ENCODE measurements at places on chromosomes 3 and 15.

DNA sequence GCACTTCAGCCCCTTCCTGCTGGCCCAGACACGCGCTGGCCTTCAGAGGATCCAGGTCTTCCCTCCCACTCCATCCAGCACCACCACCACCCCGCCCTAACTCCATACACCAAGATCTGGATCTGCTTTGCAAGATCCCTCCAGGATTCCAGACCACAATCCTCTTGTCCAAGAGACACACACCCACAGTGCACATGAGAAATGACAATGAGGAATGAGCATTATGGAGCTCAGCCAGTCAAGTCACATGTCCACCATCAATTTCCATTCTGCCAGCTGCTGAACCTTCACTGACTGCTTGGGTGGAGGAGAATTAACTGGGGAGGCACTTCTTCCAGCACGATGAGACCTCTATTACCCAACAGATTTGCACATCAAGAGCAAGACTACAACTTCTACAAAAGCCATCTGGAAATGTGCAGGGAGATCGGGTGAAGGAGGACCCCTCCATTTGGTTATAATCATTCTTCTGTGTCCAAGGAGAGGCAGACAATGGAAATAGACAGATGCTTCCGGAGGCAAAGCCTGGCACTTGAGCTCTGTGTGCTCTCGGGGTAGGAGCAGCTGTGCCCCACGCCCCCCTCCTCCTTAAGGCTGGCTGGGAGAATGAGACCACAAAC is 12.3 kb upstream of the SPATA12 start:
- no peak for DNase-seq

DNA sequence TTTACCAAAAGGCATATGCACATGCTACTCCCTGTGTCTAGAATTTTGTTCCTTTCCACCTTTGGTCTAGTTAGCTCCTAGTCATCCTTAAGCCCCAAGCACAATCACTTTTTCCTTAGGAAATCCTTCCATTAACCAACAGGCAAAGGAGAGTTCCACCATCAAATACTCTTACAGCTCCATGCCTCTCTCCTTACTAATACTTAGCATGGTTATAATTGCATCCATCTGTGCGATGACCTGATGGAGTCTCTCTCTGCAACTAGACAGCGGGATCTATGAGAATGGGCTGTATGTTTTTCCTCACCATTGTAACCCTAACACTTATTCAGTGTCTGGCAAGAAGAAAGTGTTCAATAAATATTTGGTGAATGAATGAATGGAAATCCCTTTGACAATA is 69.3 kb upstream of the SMAD3 start:
- no peak for DNase-seq

DNA sequence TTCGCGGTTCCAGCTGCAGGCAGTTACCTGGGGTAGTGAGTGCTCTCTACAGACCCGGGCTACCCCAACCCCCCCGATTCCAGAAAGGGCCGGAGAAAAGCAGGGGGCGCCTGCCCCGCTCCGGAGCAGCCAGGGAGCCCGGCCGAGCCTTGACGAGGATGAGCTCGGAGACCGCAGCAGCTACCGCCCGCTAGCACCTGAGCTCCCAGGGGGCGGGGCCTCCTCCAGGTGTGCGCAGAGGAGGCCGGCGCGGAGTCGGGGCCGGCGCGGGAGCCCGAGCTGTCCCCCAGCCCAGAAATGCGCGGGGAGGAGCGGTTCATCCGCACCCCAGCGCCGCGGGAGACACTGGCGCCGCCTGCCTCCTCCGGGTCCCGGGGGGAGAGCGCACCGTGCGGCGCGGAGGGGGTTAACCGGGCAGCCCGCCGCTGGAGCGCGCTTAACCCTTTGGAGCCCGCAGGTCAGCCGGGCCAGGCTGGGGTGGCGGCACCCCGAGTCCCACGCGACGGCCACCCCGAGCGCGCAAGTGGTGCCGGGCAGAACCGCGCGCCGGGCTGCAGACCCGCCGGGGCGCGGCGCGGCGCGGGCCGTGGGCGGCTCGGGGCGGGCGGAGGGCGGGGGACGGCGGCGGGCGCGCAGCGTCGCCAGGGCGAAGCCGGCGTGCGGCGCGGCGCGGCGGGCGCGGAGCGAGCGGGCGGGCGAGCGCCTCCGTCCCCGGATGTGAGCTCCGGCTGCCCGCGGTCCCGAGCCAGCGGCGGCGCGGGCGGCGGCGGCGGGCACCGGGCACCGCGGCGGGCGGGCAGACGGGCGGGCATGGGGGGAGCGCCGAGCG is at the start of gene CACNA1D:
TSS of gene CACNA1D (plus strand) at position 649 of the 829 bp plus-strand sequence. CDS start 556 bp downstream, outside the sequence.
- no peak for DNase-seq

DNA sequence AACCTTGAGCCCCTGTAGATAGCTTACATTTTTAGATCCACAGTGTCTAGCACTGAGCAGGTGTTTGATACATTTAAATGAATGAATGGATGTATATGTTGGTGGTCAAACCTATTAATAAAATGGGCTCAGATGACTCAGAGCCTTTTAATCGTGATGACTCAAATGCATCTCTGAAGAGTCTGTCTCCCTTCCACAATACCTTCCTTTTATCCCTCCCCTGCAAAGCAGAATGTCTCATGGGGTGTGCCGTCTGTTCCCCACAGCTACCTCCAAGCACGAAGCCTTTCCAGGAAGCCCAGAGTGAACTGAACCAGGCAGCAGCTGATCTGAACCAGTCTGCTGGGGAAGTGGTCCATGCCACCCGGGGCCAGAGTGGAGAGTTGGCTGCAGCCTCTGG is 303.5 kb upstream of the TPM1 start:
- DNase-seq, result peak; percentile 81

DNA sequence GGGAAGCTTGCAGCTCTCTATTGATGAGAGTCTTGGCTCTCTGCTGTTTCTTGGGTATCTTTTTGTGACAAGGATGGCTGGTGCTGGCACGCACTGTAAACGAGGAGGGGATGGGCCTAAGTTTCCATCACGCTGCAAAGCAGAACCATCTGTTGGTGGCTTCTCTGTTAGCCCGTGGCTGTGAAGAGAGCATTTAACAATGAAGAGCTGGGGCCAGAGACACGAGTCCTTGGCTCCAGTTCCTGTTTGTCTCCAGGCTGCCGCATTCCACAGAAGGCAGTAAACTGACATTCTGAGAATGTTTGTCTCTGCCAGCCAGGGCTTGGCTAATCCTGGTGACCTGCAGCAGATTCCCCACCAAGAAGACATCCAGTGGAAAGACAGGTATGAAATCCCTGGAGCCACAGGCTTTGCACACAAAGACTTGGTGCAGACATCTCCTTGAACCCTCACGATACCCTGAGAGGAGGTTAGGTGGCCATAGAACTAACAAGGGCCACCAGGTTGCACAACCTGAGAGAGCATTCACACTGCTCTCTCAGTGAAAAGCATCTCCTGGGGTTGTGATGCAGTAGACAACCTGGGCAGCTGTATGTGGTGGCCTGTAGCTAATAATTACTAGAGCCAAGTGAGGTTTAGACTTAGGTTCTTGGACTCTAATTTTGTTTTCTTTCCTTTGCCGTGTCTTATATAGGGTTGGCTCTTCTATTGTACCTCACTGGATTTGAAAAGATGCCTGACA is 130.9 kb downstream of the ASB7 start:
- DNase-seq, result no peak

DNA sequence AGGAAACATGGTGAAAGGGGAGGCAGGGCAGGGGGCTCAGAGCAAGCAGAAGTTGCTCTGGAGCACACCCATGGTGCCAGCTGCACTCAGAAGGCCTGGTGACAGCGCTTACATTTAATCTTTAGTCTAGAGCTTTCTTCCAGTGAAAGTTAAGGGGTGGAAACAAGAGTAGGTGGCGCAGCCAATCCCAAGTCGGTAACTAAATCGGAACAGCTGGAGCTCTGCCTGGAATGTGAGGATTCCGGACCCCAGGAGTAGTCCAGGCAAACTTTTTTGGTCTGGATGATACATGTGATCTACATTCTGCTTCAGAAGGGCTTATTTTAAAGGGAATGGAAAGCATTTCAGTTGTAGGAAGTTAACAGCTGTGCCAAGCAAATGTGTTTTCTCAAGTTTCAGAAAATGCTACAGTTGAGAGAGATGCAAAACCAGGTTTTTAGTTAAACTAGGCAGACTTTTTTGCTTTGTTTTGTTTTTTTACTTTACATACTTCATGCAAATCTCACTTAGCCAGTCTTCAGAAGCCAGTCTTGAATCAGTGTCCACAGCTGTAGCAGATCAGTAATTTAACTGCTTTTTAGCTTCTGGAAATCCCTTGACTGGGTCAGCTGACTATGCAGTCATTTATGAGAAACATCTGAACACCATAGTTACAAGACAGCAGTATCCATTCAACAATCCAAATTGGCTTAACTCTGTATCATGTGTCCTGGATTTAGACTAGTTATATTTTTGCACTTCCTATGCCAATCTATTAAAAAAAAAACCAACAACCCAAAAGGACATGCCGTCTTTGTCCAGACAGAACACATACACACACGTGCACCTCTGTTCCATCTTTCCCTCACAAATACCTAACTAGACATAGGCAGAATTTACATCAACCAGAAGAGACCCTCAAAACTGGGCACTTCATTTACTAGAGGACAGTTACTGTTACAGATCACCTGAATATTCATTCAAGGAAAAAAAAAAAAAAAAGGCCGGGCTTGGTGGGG is 33.2 kb downstream of the ZNF106 start:
- DNase-seq, result no peak

DNA sequence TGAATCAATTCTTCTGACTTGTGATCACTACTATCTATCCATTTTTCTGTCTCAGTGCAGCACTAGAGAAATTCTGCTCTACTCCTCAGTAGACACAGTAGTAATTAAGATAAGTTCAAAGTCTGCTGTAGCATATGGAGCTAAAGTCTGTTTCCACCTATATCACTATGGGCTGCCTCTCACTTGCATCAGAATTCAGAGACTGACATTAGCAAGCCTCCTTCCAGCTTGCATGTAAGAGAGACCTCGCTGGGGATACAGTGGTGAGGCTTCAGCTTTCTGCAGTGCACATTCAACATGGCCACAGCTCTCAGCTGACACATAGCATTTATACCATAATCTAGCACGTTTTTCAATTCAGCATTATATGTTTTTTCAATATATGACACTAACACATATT is 217.0 kb downstream of the PLOD2 start:
- DNase-seq, result no peak

DNA sequence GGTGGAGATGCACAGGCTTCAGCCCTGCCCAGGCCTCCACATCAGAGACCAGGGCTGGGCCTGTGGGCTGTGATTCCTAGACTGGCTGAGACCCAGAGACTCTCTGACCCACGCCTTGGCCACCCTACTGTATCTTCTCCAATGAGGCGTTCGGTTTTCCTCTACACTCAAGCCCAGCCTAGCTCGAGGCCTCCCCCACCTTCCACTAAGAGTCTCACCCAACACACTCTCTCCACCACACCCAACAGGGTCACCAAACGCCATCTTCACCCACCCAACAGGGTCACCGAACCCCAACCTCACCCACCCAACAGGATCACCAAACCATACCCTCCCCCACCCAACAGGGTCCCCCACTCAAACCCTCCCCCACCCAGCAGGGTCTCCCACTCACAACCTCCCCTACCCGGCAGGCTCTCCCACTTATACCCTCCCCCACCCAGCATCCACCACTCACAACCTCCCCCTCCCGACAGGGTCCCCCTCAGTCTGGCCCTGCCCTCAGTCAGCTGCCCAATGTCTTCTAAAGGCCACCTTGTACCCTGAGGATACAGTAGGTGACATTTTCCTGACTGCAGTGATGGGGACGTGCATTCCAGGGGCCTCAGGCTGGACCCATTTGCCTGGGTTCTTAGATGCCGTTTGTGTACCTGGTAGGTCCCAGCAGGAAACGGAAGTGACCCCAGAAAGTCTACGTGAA is 20.4 kb downstream of the CFAP100 start:
- no peak for DNase-seq

DNA sequence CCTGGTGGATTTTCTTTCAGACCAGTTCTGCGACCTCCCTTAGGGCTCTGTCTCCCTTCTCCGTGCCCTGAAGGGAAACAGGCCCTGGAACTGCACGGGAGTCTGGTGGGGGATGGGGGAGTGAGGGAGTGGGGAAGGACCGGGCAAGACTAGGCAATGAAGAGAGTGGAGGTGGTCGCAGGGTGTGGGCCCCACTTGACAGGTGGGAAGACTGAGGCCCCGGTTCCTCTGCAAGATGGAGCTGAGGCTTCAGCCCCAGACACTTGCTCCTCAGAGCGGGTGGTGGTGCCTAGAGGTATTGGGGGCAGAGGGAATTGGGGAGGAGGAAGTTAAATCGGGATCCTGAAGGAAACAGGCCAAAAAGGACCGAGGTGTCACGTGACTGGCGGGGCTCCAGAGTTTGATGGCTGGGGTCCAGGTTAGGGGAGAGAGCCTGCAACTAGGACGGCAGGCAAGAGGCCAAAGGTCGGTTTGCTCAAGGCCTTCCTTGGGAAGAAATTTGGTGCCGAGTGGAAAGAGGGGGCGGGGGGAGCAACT is 597 bp upstream of the CAMK1 start:
- DNase-seq, result no peak

DNA sequence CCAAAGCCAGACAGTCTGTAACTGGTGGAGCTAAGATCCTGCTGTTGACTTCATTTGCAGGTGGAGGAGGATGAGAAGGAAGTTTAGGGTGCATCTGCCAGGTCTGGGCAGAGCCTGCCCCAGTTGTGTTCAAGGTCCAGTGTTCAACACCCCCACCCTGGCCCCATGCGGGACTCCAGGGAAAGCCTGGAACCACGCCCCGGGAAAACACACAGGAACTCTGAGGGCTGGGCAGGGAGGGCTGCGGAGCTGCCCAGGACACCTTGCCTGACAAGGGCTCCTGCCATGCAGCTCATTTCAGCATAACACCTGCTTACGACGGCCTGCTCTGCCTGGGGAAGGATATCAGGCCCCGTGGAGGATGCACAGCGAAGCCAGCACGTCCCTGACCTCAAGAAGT is 286.3 kb downstream of the XXYLT1 start:
- no peak for DNase-seq

DNA sequence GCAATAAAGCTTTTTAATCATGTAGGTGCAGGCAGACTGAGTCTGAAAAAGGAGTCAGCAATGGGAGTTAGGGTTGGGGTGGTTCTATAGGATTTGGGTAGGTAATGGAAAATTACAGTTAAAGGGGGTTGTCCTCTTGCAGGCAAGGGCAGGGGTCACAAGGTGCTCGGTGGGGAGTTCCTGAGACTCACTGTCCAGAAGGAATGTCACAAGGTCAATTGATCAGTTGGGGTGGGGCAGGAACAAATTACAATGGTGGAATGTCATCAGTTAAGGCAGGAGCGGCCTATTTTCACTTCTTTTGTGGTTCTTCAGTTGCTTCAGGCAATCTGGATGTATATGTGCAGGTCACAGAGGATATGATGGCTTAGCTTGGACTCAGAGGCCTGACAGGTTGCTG is 13.9 kb downstream of the CCR5AS start:
- no peak for DNase-seq

DNA sequence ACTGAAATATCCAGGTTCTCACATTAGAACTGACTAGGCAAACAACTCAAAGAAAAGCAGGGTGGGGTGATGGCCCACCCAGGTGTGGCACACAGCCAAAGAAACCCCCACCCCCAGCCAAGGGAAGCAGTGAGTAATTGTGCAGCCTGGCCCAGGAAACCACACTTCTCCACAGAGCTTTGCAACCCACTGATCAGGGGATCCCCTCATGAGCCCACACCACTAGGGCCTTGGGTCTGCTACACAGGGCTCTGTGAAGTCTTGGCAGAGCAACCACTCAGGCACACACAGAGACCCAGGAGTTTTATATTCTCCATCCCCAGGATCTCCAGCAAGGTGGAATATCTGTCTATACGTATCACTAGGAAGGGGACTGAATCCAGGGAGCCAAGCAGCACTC is 22.2 kb upstream of the TRIM42 start:
- no peak for DNase-seq

- no peak for DNase-seq
Measured at GRCh38 chr3:195820901-195821300, 9.2 kb upstream of the MUC4 start.
